Suprapubic skin (tissue), 4 donors: ENCODE measurements at places on chromosomes 3 and 15. TPM values are rescaled to one million over a fixed set of nuclear protein-coding genes. Genes with fewer than 3 reads are reported as not detected.

The ZIC1 gene
- total RNA-seq, result not detected

- H3K27me3 ChIP-seq, result no peaks in the 10 kb centered on the region
- DNase-seq, result no peak
- H3K4me3 ChIP-seq, result no peak overlapping the region
These were observed 132.8 kb upstream of the NPHP3 start for GRCh38 chr3:132854856-132855535.

DNA sequence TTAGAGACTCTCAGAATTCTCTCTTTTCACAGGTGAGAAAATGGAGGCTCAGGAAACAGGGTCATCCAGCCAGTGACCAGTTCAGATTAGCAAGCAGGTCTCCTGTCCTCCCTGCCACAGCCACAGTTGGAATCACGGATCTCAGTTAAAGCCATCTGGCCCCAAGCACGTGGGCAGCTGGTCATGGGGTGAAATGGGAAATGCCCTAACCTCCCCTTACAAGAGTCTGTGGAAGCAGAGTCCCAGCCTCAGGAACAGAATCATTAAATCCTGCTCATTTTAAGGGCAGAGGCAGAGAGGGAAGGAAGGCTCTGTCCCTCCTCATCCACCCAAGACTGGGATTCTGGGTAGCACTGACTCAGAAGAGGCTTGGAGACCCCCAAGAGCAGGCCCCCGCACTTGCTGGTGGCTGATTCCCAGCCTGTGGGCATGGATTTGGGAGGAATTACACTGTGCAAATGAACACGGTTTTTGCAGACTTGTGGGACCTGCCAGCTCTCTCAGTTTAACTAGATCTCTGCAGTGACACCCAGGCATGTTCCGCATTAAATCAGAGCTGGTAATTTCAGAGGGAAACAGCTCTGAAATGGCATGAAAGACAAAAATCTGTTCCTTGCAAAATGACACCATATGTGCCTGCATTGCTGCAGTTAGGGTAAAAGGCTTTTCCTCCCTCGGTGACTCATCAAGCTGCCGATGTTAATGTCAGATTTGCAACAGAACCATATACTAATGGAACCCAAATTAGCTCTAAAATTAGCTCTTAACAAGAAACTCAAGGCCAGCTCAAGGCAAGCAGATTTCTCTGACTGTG lies 89.0 kb downstream of the BDH1 start:
- H3K36me3 ChIP-seq, result no peaks in the 10 kb centered on the region
- no peak overlapping the region for H3K4me3 ChIP-seq
- no peak for DNase-seq
- H3K27ac ChIP-seq, result peak overlapping the region; percentile 59

DNA sequence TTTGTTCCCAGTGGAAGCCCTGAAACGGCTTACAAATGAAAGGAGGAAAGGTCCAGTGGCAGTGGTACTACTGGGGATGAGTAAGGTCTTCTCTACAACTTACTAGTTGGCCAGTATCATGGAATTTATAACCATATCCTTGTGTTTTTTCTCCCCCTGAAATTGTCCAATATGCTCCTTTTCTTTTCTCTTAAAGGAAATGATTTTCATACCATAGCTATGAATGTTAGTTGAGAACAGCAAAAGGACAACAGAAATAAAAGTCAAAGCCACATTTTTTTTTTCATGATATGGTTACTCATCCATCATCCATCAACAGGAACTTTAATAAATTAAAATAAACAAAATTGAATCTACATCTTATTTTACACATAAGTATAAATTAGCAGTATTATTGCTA lies 450.4 kb downstream of the MFSD1 start:
- H3K4me1 ChIP-seq, result no peaks in the 10 kb centered on the region
- H3K27me3 ChIP-seq, result peaks cover 3% of the 10 kb centered on the region
- H3K36me3 ChIP-seq, result no peaks in the 10 kb centered on the region
- H3K4me3 ChIP-seq, result no peak overlapping the region
- DNase-seq, result no peak
